ENCODE measurements at places on chromosomes 7 and 10.
A peak's percentile ranks its signal among the peaks of the same experiment; 100 is the strongest.

- peak; percentile 29 for DNase-seq
These were observed 35.4 kb upstream of the KNDC1 start for GRCh38 chr10:133124357-133125211.

- no peak for DNase-seq
These were observed 63.5 kb downstream of the LHPP start for GRCh38 chr10:124524991-124525653.

- no peak for DNase-seq
These were observed 27.7 kb upstream of the MYH16 start for GRCh38 chr7:99244939-99245338.

- DNase-seq, result peak; percentile 25
These were observed 101.1 kb downstream of the RAPGEF5 start for GRCh38 chr7:22255834-22256233.

GRCh38 chr10:117596706-117597105 is 54.2 kb downstream of the EMX2 start:
- no peak for DNase-seq

- DNase-seq, result no peak
These were observed 369.9 kb downstream of the WDR11 start for GRCh38 chr10:121221072-121221471.

DNA sequence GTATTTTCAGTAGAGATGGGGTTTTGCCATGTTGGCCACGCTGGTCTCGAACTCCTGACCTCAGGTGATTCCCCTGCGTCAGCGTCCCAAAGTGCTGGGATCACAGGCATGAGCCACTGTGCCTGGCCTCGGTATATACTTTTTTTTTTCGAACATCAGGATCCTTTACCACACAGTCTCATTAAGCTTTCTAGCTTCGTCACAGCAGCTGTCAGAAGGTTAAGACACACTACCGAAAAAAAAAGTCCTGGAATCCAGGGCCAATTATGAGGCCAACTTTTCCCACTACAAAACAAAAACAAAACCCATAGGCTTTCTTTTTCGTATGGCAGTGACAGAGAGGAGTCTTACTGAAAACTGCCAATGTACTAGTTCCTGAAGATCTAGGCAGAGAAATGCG is 30.7 kb downstream of the ZC3HC1 start:
- DNase-seq, result no peak

DNA sequence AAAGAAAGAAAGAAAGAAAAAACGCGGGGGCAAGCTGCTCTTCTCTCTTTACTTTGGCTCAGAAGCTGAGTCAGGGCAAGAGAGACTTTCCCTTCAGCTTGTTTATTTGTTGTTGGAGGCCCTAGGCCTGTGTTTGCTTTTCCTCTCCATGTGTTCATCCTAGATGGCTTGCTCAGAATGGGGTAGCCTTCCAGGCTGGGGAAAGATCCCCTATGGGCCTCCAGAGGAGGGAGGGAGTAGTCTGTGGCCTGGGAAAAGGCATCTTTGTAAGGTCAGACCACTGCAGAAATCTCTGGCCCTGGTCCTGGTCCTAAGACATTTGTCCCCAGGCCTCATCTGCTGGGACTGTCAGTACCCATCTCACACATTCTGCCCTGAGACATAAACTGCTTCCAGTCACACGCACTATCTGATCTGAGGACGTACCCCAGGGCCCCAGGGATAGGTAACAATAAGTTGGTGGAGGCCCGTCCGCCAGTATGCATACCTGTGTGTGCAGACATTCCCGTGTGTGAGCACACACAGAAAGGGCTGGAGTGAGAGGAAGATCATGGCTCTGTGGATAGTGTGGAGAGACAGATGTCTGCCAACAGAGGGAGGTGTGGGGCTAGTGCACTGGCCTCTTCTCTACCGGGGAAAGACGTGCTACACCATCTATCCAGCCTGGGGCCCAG is 4.9 kb upstream of the SCD start:
- peak; percentile 51 for DNase-seq

- DNase-seq, result no peak
These were observed 590.6 kb downstream of the PTPRN2 start for GRCh38 chr7:157997080-157997440.

Data from lung (tissue), 17 donors.